ENCODE measurements at places on chromosomes 5 and 9.

DNA sequence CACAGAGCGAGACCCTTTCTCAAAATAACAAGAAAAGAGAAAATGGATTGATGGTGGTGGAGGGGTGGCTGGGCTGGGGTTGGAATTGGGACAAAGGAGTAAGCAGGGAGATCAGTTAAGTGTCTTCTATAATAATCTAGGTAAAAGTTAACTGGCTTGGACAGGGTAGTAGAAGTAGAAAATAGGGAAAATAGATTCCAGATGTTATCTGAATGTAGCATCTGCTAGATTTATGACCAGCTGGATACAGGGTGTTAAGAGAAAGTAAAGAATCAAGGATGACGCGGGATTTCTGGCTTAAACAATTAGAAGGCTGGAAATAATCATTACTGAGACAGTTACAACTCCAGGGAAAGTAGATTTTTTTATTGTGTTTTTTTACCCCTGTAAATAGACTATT, 13.0 kb downstream of the PPP6C start:
- peak; percentile 36 for DNase-seq

- DNase-seq = peak; percentile 63
Measured at GRCh38 chr9:22446589-22446949, at the start of gene DMRTA1. Gene DMRTA1 (plus strand): TSS chr9:22446824. CDS start chr9:22447066, 242 bp downstream.

DNA sequence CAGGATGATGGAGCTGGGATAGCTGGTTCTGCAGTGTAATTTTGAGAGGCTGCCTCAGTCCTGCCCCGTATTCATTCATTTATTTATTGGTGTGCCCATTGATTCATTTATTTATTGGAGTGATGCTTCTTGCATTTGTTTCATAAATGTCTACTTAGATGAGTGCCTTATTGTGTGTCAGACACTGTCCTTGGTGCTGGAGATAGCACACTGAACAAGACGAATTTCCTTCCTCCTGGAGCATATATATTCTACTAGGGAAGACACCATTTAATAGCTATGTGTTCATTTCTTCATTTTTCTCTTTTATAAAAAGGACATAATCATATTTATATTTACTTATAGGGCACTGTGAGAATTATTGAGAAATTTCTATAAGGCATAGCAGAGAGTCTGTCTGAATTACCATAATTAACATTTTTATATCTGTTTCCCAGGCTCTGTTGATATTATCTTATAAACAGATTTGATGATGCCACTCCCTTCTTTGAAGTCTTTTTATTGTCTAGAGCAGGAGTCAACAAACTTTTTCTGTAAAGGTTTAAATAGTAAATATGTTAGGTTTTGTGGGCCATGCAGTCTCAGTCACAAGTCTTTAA, 433.9 kb upstream of the ZNF608 start:
- peak; percentile 15 for DNase-seq

DNA sequence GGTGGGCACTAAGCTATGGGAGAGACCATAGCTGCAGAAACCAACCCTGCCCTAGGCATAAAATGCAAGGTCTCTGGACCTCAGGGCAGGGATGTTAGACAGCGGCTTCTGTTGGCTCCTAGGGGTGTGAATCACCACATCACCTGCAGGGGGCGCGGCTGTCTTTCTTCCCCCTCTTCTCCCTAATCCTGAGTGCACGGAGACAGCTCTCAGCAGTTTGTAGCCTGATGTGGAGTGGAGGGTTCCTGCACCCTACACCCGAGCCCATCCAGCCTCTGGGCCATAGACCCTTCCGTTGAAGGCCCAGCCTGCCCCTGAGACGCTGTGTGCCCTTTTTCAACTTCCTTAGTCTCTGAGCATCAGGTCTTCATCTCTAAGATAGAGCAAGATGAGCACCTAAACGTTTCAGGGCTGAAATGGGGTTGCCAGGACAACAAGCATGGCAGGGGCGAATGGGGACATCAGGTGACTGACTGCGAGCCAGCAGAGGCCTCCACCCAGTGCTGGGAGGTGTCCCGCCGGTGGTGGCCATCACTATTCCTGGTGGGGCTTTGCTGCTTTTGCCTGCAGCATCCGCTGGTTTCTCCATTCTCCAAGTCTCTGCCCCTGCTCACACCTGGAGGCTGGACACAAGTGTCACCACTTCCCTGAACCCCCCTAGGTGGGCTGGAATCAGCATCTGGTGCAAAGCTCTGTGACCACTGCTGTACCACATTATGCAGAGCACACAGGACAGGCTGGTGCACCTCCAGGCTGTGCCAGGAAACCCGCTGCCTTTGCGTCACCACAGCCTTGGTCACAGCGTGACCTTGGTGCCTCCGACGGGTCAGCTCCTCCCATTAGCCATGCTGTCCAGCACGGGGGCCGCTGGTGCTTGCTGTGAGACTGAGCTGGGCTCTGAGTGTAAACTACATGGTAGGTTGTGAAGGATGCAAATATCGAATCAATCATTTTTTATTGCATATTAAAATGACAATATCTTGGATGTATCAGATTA, 2.5 kb upstream of the SEC16A start:
- DNase-seq = peak; percentile 63

GRCh38 chr5:6554812-6555211, 78.0 kb downstream of the NSUN2 start:
- peak; percentile 18 for DNase-seq

All from fibroblast of skin of right biceps (primary cell).